ENCODE measurements at places on chromosomes 2 and 18.
A peak's percentile ranks its signal among the peaks of the same experiment; 100 is the strongest.

- DNase-seq = no peak
Observed at GRCh38 chr2:144854596-144854995, 334.7 kb upstream of the ZEB2 start.

- DNase-seq = no peak
Observed at GRCh38 chr2:102053096-102053495, 61.3 kb downstream of the IL1R2 start.

DNA sequence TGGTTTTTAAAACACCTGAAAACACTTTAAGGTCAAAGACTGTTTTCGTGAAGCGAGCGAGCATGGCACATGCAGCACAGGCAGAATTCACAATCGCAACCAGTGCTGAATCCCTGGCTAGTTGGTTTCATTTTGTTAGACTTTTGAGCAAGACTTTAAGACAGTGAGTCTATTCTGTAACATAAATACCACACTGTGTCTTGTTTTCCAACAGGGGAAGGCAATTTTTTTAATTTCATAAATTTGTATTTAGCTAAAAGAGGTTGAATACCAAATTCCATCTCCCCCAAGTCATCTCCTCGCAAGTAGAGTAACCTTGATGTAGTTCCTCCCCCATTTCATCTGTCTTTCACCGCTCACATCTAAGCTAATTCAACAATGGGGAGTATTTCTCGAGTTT, 1.4 kb downstream of the CERKL start:
- DNase-seq = peak; percentile 27

DNA sequence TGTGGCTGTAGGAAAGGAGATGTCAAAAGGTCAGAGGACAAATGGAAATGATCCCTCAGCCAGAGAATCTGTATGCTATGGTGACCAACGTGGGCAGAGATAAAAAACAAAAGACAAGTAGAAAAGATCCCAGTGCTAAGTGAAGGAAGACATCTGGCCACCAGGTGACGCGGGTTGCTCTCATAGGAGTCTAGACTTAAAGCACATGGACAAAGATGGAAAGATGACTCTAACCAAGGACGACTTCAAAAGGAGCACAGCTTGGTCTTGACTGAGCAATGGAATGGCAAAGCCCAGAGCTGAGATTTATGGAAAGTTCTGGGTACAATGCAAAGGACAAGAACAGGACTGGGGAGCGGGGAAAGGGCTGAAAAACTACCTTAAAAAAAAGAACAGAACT, 96.8 kb downstream of the CLIP4 start:
- peak; percentile 39 for DNase-seq

DNA sequence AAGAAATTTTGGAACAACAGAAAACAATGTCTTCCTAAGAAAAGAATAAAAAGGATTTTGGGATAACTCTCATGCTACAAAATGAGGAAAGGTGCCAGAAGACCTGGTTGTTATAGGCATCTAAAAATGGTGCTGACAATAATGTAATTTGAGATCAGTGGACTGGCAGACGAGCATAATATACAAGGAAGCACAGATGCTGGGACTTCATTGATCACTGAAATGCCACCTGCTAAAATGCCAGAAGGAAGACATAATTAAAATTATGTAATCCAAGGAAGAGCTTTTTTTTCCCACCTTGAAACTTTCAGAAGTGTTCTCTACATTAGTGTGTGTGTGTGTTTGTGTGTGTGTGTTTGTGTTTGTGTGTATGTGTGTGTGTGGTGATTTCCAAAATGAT, 535.9 kb downstream of the XIRP2 start:
- no peak for DNase-seq

GRCh38 chr2:64672708-64673107, 19.0 kb upstream of the SERTAD2 start:
- no peak for DNase-seq

DNA sequence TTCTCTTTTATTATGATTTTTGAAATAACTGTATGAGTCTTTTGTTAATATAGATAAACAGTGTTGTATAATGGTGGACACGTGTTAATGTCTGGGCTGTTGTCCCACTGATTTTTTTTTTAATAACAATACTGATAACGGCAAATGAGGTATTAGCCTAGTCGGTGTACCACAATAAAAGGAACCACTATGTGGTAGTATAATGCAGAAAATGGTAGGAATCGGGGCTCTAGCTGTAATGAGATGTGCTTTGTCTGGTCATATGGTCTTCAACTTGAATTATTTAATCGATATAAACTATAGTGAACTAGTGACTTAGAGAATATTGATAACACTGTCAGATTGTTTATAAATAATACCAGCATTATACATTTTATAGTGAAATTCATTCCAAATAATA, 517.9 kb upstream of the SPHKAP start:
- DNase-seq = peak; percentile 85

- no peak for DNase-seq
Observed at GRCh38 chr2:78263571-78263970, 741.4 kb upstream of the LRRTM4 start.

DNA sequence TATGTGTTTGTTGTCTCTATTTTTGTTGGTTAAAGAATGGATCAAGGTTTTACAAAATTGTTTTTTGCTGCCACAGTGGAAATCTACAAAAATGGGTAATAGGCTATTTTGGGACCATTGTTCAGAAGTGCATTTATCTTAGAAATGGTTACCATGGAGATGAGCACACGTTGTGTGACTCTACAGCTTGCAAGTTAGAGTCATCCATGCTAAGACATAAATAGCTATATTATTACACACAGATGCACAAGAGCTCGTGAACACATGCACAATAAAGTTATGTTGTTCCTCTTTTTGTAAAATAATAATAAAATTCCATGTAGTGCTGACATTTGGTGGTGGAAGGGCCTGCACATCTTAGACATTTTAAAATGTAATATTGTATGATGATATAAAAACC, 15.5 kb upstream of the DUSP19 start:
- DNase-seq = peak; percentile 86

GRCh38 chr2:216315802-216316603, 56.3 kb downstream of the MARCHF4 start:
- DNase-seq = peak; percentile 55

DNA sequence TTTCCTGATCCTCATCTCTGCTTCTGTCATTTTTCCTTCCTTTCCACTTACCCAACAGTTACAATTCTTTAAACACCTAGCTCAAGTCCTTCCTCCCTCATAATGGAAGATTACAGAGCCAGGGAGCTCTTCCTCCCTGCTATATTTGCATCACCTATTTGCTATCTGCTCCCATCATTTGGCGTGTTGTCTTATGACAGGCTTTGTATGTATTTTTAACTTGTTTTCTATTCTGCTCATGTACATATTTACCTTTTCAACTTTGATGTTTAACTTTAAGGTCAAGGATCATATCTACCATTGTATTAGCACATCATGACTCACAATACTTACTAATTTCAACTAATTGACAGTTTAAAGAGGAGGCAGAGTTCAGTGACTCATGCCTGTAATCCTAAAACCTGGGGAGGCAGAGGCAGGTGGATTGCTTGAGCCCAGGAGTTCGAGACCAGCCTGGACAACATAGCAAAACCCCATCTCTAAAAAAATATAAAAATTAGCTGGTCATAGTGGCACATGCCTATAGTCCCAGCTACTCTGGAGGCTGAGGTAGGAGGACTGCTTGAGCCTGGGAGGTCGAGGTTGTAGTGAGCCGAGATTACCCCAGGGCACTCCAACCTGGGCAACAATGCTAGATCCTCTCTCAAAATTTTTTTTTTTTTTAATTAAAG, 308.0 kb upstream of the STON1 start:
- no peak for DNase-seq

- no peak for DNase-seq
Observed at GRCh38 chr18:49949951-49950395, 136.6 kb upstream of the ACAA2 start.

- no peak for DNase-seq
Observed at GRCh38 chr2:19261061-19261460, 97.4 kb downstream of the OSR1 start.

DNA sequence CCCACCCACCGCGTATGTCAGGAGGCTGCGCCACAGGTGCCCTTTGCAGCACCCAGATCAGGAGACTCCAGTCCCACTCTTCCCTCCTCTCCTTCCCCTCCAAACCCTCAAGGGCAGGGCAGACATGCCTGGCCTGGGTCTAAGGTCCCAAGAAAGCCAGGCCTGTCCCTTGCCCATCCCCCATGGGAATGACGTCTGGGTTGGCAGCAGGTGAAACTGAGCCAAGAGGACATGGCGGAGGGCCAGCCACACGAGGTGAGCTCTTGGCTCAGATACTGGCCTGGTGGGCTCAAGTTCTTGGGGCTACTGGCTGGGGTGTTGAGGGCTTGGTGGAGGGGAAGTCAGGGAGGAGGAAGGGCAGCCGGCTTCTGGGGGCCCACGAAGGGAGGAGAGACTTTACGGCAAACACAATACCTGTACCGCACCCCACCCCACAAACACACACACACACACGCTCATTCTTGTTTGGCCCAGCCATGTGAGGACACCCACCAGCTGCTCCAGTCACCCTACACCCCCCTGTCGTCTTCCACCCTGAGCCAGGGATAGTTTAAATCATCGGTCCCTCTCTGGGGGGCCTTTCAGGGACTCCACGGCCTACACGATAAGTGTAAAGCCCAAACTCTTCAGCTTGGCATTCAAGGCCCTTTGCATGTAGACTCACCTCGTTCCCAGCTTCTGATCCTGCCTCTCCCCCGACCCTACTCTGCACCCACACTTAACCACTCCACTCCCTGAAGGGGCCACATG, 24.1 kb upstream of the TNS1 start:
- DNase-seq = no peak

DNA sequence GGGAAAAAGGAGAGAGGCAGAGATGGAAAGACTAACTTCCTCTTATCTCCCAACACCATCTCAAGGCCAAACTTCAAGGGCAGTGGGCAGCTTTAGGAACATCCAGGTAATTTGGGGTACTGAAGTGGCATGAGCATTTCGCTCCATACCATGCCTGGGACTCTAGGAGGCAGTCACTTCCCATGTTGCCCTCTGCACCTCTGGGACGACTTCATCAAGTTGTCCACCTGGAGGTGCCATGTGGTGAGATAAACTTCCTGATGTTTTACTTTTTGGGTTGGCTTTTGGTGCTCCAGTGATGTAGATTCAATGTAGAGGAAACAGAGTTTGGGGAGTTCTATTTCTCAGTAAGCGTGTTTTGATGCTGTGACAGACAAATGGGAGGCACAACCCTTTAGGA, 56.3 kb upstream of the UPP2 start:
- no peak for DNase-seq

- no peak for DNase-seq
Observed at GRCh38 chr18:43914018-43914417, 636.7 kb upstream of the SYT4 start.

GRCh38 chr18:67731851-67732250, 215.3 kb upstream of the DSEL start:
- peak; percentile 22 for DNase-seq

- DNase-seq = no peak
Observed at GRCh38 chr2:129888461-129888860, 91.0 kb upstream of the RAB6C start.

- DNase-seq = peak; percentile 99
Observed at GRCh38 chr2:145692971-145693478, 1173.1 kb upstream of the ZEB2 start.

DNA sequence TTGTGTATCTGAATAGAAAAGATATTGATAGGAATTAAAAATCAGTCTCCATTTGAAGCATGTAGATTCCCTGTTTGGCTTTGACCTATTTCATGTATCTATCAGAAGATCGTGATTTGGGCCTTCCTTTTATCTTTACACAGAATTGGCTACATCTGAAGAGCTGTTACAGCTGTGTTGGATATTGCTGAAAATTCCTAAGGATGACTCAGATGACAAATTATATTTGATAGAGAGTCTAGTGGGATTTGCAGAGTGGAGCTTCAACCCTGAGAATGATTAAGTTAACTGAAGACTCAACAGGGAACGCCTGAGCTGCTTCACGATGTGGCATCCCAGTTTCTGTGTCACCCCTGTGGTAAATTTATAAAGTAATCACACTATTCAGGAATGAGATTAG, 4.9 kb upstream of the COL3A1 start:
- DNase-seq = peak; percentile 80

- peak; percentile 53 for DNase-seq
Observed at GRCh38 chr18:7000484-7001096, 117.0 kb downstream of the LAMA1 start.

DNA sequence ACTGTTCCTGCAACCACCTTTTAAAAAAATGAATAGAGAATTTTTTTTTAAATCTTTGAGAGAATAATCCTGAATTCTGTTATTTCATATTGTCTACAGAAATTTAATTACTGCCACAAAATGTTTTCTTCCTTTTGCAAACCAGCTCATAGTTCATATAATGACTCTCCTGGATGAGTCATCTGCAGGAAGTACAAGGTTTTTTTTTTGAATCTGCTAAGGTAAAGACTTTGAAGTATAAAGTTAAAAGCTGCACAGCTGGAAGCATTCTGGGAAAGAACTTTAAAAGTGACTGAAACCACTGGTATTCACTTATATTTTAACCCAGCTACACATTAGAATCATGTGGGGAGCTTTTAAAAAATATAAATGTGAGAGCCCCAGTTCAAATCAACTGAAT, 25.4 kb downstream of the SESTD1 start:
- DNase-seq = peak; percentile 48

- DNase-seq = no peak
Observed at GRCh38 chr2:207221731-207222130, 56.0 kb upstream of the KLF7 start.

DNA sequence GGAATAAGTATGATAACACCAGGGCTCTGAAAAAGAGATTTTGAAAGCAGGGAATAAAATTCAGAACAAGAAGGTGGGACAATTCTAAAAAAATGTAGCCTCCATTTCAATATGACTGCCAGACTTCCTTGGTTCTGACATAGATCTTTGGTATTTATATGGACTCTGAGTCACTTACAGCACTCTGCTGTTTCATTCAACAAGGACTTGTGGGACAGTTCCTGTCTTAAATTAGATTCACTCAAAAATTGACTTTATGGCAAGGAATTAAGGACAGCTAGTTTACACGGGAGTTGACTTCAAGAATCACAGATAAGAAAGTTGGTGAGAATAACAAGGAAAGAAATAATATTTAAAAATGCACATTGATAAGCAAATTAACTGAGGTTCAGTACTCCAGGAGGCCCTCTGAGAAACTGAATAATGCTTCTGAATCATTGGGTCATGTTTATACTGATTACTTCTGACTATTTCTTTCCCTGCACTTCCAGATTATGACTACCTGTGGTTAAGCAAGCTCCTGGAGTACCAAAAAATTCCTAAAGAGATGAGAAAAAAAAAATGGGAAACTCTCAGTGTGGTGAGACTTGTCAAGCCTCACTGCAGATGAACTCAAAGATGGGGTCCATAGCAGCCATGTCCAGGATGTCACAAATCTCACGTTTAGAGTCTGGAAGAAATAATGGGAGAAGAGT, 828.3 kb upstream of the PIK3C3 start:
- peak; percentile 62 for DNase-seq
